ENCODE measurements at places on chromosomes 4 and X.

DNA sequence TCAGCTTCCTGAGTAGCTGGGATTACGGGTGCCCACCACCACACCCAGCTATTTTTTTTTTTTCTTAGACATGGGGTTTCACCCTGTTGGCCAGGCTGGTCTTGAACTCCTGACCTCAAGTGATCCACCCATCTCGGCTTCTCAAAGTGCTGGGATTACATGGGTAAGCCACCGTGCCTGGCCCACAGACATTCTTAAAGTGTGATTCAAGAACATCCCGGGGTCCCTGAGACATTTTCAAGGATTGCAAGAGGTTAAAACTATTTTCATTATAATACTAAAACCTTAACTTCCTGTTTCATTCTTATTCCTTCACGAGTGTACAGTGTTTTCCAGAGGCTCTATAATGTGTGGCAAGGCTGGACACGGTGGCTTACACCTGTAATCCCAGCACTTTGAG lies 318.7 kb downstream of the CAMK2D start:
- DNase-seq = no peak

DNA sequence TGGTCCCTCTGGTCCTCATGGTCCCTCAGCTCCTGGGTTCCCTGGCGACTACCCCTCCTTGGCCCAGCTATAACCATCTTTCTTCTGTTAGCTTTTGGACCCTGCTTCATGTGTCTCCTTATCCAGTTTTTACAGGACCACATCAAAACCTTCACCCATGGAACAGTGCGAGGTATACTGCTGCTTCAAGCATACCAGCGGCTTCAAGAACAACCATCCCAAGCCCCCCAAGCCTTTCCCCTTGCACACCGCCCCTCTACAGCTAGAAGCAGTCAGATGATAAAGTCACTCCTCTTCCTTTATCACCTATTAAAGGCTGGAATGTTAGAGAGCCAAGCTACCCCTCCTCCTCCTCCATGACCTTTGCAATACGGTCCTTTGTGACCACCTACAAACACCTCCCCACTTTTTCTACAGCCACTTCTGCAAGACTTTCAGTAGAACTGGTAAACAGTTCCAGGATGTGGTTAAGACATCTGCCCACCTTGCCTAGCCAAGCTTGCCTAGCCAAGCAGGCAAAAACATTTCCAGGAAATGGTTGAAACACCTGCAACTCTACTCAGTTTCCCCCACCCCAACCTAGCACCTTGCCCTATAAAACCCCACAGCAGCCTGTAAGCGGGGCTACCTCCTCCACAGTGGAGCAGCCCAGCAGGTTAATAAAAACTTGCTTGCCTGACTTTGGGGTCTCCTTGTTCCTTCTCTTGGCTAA lies 125.7 kb downstream of the ZC4H2 start:
- no peak for DNase-seq

GRCh38 chrX:48530736-48531135 lies 8.8 kb upstream of the TBC1D25 start:
- DNase-seq = no peak

DNA sequence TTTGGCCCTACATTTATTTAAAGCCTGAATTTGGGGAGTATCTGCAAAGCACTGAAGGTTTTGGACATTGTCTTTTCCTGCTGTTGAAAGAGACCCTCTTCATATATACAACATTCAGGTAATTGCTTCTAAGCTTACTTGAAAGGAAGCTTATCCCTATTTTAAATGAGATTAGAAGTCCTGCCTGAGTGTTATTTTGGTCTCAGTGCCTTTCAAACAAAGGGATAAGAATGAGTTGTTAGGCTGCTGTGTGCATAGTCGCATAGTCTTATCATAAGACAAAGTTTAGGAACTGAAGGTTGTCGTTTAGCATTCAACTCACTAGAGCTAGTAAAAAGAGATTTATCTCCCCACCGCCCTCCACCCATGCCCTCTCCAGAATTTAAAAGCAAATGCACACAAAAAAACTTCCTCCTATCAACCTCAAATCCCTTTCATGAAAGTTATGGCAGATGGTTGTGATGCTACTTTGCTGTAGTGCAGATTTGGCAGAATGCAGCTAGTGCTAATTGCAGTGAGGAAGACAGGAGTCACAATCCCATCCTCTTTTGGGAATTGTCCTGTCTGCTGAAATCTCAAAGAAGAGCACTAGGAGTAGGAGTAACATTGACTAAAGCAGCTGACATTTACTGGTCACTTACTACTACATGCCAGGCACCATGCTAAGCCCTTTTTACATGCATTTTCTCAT lies 5.8 kb downstream of the HERC3 start:
- DNase-seq = no peak

DNA sequence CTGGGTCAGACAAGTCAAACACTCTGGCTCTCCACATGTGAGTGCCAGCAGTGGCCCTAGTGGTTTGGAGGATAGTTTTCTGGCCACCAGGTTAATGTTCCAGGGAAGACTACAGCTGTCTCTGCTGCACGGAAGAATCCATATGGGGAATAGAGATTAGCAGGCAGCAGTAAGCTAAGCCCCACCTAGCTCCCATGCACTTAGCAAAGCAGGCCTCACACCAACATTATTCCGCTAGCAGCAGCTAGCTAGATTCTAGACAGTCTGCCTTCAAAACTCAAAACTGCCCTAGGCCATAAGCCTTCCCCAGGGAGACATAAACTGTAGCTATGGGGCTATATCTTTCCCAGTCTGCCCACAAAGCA lies 203.4 kb downstream of the CHIC1 start:
- DNase-seq = no peak

DNA sequence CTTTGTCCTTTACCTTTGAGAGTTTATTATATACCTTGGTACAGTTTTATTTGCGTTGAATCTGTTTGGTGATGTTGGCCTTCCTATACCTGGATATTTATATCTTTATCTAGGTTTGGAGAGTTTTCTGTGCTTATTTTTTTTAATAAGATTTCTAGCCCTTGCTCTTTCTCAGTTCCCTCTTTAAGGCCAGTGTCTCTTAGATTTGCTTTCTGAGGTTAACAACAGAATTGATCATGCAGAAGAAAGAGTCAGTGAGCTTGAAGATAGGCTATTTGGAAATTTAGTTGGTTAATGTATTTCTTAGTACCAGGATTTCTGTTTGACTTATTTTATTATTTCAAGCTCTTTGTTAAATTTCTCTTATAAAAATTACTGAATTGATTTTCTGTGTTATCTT lies 12.7 kb upstream of the TAF7L start:
- DNase-seq = no peak

GRCh38 chr4:140300271-140300970 lies 73.0 kb upstream of the SCOC start:
- no peak for DNase-seq

DNA sequence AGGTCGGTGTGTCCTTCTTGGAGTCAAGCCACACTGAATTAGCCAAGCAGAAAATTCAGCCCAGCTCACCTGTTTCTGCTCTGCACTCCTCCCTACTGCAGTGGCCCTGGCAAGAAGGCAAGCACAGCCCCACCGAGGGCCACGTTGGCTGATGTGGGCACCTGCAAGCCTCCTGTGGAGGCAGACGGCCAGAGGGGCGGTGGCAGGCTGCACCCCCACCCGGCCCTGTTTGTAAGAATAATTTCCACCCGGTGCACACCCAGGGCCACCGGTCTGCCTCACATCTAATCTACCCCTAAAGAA lies 18.8 kb downstream of the PPP2R2C start:
- DNase-seq = no peak

GRCh38 chr4:160276785-160277325 lies 1174.0 kb downstream of the RAPGEF2 start:
- DNase-seq = no peak

- DNase-seq = no peak
Measured at GRCh38 chr4:65865489-65865888, 195.2 kb upstream of the EPHA5 start.

DNA sequence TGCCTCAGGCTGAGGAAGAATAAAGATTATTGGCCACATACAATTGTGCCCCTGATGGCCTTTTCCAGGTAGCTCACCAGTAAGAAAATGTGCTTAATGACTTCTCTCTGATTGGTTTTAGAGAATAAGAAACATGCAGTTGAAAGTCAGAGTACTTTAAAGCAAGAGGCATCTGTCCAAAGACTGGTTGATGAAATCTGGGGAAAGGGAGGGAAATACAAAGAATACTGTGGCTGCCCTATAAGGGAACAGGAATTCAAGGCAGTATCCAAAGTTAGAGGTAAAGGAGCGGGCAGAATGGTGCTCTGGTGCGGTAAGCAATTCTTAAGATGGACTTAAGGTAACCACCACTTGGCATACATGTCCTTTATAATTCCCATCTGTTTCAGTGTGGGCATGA lies 11.4 kb downstream of the PBDC1 start:
- no peak for DNase-seq

- DNase-seq = no peak
Measured at GRCh38 chr4:181761156-181761555, 482.0 kb upstream of the TENM3 start.

DNA sequence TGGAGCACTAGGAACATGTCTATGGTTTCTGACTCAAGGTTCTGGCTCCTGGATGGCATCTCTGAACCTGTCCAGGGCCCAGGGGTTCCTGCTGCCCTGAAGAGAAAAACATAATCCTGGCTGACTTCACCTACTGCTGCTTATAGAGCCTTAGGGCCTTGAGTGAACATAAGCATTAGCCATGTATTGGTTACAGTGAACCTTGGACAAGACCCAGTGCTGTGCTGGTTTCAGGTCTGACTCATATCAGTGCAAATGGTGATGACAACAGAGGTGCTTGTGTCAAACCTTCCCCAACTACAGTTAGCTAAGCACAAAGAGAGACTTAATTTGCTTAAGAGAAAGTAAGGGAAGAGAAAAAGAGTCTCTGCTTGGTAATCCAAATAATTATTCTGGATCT lies 1047.2 kb downstream of the GLUD2 start:
- DNase-seq = no peak

GRCh38 chr4:127244515-127244914 lies 388.2 kb upstream of the INTU start:
- DNase-seq = no peak

DNA sequence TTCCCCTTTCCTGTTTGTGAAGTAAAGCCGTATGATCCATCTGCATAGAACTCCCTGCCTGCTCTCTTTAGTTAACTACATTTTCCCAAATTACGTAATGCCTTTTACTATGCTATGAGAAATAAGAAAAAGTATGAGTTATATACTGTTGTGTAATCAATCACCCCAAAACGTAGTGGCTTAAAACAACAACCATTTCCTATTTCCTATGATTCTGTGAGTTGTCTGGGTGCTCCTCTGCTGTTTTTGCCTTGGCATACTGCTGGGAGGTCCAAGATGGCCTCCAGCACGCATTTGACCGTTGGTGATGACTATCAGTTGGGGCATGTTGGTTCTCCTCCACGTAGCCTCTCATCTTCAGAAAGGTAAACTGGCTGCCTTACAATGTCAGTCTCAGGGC lies 39.8 kb downstream of the BBS12 start:
- DNase-seq = no peak

DNA sequence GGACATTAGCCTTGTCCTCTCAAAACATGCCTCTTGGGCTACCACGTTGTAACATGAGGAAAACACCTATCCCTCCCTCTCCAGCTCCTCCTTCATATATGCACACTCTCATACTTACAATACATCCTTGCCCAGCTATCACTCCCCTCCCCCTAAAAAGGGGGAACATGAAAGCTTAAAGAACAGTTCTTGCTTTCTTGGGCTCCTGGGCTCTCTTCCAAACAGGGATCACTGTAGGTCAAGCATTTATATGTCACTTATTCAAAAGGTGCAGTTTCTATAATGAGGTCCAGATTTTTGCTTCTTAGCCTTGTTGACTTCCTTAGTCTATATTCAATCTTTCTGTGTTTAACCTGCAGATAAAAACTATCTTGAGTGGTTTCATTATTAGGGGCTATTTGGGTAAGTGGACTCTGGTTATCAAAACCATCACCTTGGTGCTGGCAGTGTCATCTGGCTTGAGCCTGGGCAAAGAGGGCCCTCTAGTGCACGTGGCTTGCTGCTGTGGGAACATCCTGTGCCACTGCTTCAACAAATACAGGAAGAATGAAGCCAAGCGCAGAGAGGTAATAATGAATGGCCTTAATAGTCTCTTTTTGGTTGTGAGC lies 119.4 kb downstream of the AKAP4 start:
- no peak for DNase-seq

GRCh38 chrX:139750390-139750789 lies 42.4 kb upstream of the MCF2 start:
- DNase-seq = no peak

DNA sequence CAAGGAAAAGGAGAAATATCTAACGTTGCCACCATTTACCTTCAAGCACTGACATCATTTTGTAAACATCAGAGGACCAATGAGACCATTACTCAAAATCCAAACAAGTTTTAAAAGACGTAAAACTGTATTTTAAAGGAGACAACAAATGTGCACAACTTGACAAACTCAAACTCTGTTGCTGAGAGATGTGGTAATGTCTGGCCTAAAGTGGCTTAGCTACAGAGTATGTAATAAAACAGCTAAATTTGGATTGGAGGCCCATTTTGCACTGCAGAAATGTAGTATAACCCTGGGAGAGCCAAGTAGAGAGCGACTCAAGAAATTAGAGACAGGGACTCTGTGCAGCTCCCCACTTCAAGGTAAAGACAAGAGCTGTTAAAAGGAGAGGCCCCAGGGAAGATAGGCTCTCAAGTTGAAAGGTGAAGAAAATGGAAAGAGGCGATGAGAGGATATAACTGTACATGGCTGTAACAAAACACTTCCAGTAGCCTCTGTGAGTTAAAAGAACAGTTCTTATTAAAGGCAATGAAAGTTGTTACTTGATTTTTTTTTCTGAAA lies 20.3 kb downstream of the UNC5C start:
- no peak for DNase-seq

DNA sequence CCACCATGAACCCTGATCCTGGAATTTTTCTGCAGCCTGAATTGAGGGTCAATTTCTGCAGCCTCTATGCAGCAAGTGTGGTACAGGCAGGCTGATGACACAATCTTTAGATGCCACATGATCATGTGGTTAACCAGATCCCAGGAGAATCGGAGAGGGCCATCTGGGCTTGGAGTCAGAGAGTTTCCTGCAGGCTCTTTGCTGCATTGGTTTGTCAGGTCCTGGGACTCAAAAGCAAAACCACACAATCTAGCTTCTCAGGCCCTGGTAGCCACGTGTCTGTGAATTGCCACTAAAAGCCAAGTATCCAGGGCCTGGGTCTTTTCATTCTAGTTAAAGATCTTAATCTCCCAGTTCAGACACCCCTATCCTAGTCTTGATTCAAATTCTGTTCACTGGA lies 464.5 kb downstream of the BCOR start:
- peak; percentile 73 for DNase-seq

DNA sequence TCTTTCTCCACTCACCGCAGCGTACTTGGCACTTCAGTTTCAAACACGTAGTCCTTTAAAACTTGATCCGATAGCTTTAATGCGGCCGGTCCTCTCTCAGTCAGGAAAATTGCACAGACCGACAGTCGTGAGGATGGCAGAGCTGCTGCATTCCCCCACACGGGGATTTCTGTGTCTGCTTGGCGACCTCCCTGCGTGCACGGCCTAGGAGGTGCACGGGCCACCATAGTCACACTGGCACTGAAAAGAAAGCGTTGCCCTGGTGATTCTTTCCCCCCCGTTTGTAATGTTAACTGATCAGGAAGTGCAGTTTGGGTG lies 10.3 kb downstream of the AKAP17A start:
- DNase-seq = no peak

Measured in GDM1 (cell line).